Karpas-422 (cell line): ENCODE measurements at places on chromosomes 5 and 9. TPM values are rescaled to one million over a fixed set of nuclear protein-coding genes. Genes with fewer than 3 reads are reported as not detected.

NOXA1 gene
- 0.51 TPM in 1 of 2 replicates, not detected in the other for total RNA-seq

RASEF gene
- 0.04 and 0.15 TPM in 2 replicates for total RNA-seq

OR1Q1 gene
- total RNA-seq, result not detected in 2 replicates

TMC1 gene
- total RNA-seq, result not detected in 2 replicates

PCDHB7 gene
- total RNA-seq, result not detected in 2 replicates

SPINK4 gene
- total RNA-seq, result not detected in 2 replicates
